ENCODE measurements at places on chromosomes 4 and X.

DNA sequence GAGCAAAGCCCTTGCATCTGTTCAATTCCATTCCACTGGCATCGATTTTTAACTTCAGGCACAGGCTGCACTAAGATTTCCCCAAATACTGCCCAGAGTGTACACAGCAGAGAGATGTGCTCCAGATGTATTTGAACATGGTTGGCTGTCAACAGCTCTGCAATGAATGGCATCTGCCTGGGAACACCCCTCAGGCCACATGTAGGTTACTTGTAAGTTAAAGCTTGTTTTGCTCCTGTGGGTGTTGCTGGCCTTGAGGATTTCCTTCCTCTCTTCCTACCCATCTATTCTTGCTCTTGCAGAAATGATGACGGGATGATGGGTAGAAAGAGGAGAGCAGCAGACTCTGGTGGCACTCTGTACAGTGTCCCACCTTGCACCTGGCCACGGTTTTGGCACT lies 69.3 kb upstream of the HELT start:
- DNase-seq, result no peak

- DNase-seq, result no peak
Observed at GRCh38 chr4:138669479-138670315, 345.9 kb upstream of the NOCT start.

DNA sequence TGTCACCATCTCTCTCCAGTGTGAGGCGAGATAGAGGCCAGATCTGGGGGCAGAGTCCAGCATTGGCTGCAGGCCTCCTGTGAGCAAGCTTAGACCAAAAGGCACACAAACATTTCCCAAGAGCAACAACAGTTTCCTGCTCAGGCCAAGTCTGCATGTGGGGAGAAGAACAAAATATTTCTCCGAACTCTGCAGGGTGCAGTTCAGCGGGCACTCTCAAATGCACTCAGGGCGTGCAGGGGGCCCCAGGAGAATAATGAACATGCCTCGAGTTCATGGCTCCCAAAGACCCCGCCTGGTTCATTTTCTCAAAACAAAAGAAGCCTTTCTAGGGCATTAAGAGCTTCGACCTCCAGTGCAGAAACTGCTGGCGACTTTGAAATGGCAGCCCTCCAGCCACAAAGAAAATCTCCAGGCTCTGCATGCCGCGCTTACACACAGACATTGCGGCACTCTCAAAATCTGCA lies 57.8 kb upstream of the HELT start:
- DNase-seq, result no peak

DNA sequence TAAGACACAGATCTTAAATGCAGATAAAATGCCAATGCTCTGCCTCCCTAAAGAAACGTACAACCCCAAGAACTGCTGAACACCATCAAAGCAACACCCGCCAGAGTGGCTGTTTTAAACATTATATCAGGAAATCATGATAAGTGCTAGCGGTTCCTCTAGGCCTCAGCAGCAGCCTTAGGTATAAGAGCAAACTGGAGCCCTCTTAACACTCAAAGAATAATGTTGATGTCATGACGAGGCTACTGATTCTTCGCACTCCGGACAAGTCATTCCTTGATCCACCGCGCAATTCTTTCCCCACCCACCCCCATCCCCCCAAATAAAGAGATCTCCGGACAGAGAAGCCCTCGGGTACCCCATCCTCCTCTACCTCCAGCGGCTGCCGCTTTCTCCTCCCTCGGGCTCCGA lies 507 bp downstream of the LIN54 start:
- no peak for DNase-seq

DNA sequence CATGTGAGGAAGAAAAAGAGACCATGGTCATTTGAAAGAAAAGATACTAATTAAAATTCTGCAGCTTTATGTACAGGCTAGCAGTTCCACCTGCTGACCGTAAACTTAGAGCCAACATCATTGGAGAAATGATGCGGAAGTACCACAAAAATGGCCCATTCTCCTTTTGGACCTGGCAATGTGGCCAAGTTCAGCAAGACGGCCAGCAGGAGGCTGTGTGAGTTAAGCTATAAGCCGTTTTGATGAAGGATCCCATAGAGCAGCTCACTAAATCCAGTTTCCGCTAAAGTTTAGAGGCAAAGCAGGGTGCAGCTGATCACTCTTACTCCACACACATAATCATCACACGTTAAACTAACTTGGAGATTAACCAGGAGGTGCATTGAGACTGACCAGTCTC lies 133.8 kb downstream of the LDB2 start:
- no peak for DNase-seq
